ENCODE measurements at places on chromosomes 1 and 21.

- DNase-seq, result no peak
Measured at GRCh38 chr21:46023555-46023954, 42.0 kb downstream of the COL6A1 start.

DNA sequence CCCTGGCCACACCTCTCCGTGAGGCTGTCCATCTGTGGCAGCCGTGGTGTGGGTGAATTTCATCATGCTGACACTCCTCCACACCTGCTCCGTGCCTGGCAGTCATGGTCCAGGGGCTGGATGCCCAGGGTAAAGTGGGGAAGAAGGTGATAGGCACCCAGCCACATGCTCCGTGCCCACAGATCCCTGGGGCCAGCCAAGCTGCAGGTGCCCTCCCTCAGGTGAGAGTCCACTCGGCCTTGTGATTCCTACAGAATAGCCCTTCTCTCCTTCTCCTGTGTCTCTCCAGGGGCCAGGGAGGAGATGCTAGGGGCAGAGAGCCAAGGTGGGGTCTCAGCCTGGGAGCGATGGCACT lies 16.8 kb upstream of the POFUT2 start:
- no peak for DNase-seq

DNA sequence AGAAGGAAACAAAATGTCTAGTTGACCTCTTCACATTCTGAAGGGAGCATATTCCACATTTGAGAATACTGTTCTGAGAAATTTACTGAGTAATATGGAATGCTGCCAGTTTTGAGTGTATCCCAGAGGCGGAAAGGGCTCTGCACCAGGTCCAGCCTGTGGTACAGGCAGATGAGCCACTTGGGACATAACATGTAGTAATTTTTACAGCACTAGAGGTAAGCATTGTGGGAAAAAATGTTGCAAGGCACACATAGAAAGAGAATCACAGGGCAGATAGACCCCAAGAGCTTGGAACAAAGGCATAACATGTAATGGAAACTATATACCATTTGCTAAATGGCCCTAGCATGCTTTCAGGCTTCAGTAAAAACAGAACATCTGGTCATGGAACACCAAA lies 228.5 kb downstream of the USH2A start:
- no peak for DNase-seq

- DNase-seq, result no peak
Measured at GRCh38 chr1:156463874-156464273, 36.7 kb downstream of the MEF2D start.

- no peak for DNase-seq
Measured at GRCh38 chr1:20344738-20345137, 54.1 kb downstream of the VWA5B1 start.

GRCh38 chr1:226125097-226125630 lies 61.4 kb downstream of the ACBD3 start:
- DNase-seq, result peak; percentile 34

- no peak for DNase-seq
Measured at GRCh38 chr1:153552335-153552734, 3.3 kb upstream of the S100A3 start.

DNA sequence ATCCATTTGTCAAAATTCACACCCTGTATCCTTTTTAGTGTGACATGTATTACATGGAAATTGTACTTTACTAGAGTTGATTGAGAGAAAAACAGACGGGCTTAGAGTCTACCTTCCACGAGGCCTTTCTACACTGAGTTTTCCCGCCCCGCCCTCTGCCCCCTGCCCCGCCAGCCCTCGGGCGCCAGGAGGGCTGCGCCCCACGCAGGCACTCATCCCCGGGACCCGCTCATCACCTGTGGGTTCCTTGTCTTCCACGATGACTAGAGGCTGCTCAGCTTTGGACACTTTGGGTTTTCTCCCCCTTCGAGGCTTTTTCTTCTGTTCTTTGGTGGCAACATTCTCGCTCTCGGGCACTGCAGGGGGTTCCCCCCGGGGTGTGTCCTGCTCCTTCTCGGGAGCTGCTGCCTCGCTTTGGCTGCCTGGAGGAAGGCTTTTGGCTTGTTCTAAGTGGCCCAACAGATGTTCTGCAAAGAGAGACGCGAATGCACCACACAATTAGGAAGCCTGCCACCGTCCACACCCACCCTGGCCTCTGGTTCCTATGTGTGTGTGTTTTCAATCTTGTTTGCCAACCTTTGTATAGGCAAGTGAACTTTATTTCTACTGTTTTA lies 39.6 kb downstream of the PRDM15 start:
- no peak for DNase-seq

GRCh38 chr1:22778862-22779520 lies 68.4 kb downstream of the EPHB2 start:
- DNase-seq, result no peak

DNA sequence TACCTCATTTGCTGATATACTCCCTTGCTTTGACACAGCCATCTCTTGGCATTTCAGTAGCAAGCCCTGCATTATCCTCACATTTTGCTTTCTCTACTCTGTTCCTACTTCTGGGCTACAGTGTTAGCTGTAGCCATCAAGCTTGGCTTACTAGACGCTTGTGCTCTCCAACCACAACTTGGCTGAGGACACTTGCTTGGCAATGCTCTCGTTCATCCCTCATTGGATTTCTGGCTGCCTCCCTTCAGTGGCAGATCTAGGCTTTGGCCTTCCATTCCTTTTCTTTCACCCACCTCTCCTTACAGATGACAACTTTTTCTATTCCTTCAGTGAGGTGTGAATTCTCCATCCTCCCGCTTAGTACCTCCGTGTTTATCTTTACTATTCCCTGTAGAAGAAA lies 428.7 kb upstream of the LRRC7 start:
- no peak for DNase-seq

DNA sequence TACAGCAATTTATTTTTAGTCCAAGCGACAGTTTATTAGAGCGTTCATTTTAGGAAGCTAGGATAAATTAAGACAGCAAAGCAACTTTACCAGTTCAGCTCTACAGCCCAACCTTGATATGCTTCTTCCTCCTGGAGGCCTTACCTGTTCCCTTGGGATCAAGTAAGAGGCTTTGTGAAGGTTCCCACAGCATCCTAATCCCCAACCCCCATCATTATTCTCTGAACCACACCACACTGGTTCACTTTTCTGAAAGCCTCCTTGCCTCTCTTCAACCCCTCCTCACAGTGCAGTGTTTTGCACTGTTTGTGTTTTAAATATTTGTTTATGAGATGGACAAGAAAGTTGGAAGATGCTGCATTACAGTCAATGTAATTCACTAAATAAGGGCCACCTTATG lies 126.3 kb upstream of the CXADR start:
- DNase-seq, result no peak

GRCh38 chr21:16279731-16280581 lies 550.2 kb downstream of the USP25 start:
- DNase-seq, result no peak

DNA sequence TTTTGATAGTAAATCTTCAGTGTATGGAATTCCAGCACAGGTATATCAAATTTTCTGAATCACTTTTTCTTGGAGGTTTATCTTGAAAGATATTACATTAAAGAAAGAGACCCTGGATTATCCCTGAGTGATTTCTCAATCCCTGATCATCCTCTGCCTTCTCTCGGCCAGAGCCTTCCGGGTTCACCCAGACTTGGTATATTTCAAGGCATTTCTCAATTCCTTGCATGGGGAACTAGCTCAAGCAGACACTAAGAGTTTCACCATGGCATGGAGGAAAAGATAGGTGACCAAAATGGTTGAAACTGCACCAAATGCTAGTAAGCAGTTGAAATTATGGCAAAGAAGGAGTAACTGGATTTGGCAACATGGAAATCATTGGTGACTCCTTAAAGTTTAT lies 5.7 kb downstream of the VAMP4 start:
- no peak for DNase-seq

DNA sequence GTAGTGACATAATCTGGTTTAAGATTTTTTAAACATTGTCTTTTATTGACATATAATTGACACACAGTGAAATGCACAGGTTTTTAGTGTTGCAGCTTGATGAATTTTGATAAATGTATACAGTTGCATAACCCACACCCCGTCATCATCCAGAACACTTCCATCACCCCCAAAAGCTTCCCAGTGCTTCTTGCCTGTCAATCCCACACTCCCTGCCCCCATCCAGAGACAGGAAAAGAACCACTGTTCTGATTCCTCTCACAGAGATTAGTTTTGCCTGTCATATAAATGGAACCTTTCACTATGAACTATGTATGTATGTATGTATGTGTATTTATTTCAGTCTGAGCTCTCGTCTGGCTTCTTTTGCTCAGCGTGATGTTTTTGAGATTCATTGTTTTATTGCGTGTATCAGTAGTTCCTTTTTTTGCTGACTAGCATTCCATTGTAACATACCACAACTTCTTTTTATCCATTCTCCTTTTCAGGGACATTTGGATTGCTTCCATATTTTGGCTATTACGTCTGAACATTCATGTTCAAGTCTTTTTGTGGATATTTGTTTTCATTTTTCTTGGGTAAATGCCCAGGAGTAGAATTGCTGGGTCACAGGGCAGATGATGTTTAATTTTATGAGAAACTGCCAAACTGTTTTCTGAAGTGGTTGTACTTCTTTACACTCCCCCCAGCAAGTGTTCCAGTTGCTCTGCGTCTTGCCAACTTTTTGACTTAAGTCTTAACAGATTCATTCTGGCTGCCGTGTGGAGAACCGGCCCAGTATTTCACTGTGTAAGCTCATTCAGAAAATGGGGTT lies 8.7 kb downstream of the UBIAD1 start:
- no peak for DNase-seq

DNA sequence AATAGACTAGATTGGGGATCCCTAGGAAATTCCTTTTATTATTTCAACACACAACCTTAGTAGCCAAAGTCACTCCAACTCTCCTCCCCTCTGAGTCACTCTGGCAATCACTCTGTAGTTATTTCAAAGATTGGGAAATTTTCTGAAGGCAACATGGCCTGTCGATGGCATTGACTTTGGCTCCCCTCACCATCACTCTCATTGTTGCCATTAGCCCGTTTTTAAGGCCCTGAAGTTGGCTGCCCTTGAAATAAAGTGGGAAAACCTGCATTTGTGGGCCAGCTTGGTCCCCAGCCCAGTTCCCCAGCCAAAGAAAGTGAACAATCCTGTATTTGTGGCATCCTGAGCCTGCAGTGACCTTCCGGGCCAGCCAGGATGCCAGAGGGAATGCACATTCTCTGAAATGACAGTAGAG lies 52.5 kb downstream of the CDC7 start:
- no peak for DNase-seq

DNA sequence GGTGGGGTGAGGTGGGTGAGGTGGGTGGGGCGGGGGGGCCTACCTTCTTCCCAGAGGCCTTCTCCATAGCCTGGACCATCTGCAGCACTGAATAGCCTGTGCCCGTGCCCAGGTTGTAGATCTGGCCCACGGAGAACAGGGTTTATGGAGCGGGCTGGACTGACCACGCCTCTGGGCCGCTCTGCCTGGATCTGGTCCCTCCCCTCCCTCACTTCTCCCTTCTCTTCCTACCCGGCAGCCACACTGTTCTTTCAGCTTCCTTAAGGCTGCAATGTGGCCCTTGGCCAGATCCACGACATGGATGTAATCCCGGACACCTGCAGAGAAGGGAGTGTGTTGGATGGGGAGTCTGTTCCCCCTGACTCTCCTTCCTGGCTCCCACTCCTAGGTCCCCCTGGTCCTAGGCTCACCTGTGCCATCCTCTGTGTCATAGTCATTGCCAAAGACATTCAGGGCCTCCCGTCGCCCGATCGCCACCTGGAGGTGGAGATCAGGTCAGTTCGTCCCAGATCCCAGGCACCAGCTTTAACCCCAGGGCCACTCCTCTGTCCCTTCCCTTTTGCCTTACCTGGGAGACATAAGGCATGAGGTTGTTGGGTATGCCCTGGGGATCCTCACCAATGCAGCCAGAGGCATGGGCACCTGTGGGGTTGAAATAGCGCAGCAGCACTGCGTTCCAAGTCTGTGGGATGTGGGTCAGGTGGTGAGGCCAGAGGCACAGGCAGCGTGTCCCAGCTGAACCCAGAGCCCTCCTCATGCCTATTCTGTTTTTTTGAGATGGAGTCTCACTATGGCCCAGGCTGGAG lies 3.9 kb downstream of the GALE start:
- no peak for DNase-seq

- no peak for DNase-seq
Measured at GRCh38 chr21:21165063-21165645, 166.9 kb downstream of the NCAM2 start.

GRCh38 chr1:61842863-61843514 lies 100.7 kb downstream of the PATJ start:
- DNase-seq, result peak; percentile 45

GRCh38 chr1:98045767-98046641 lies 125.2 kb upstream of the DPYD start:
- DNase-seq, result no peak

- DNase-seq, result no peak
Measured at GRCh38 chr21:46437096-46437498, 21.6 kb upstream of the DIP2A start.

DNA sequence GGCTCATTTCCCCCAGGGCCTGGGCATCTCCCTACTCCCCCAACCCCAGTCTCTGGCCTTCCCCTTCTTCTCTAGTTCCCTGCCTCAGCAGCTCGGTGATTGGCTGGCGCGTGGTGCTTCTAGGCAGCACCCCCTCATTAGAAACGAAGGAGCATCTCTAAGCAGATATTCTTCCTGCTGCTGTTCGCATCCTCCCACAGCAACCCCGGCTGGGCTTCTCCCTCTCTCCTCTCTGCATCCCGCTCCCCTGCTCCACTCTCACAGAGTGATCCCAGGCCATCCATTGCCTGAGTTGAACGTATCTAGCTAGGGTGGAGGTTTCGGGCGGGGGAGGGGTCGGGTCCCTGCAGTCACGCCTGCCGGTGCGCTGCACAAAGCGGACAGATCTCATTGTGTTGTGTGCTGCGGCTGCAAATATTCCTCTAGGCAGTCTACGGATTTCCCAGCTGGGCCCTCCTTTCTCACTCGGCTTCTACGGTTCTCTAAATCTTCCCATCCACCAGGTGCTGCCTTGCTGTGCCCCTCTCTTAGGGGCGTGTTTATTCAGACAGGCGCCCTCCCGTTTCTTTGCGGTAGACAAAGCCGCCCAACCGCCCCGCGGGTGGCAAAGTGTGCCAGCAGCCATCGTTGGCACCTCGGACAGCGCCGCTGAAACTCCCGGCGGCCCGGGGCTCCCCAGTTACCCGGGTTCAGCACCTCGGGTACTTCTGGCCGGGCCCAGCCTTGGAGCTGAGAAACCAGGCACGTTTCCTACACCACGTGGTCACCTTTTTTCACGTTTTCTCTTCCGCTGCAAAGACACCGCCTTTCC lies 2.2 kb downstream of the CACNA1E start:
- no peak for DNase-seq

GRCh38 chr1:29121936-29122681 lies 1.6 kb downstream of the TMEM200B start:
- DNase-seq, result no peak

Measured in NCI-H2029 treated with DMSO at 0.1 percent for 48 hours (cell line).